ENCODE measurements at places on chromosomes 2 and 18.

GRCh38 chr18:67938660-67939059 lies 422.1 kb upstream of the DSEL start:
- no peak for DNase-seq

GRCh38 chr2:48586433-48586832 lies 31.2 kb upstream of the GTF2A1L start:
- no peak for DNase-seq

DNA sequence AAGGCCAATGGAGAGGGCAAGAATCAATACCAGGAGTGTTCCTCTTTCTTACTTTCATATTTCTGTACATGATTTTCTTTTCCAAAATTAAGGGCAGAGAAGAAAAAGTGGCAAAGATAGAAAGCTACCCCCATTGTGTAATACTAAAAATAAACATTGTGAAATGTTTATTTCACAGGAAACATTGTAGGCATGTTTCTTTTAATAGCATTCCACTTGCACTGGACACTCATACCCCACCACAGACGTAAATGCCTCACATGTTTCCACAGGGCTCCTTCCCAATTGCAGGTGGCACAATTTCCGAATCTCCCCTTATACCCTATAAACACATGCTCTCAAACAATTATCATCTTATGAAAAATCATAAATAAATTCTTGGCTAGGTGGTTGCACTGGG lies 645.1 kb upstream of the SETBP1 start:
- no peak for DNase-seq

DNA sequence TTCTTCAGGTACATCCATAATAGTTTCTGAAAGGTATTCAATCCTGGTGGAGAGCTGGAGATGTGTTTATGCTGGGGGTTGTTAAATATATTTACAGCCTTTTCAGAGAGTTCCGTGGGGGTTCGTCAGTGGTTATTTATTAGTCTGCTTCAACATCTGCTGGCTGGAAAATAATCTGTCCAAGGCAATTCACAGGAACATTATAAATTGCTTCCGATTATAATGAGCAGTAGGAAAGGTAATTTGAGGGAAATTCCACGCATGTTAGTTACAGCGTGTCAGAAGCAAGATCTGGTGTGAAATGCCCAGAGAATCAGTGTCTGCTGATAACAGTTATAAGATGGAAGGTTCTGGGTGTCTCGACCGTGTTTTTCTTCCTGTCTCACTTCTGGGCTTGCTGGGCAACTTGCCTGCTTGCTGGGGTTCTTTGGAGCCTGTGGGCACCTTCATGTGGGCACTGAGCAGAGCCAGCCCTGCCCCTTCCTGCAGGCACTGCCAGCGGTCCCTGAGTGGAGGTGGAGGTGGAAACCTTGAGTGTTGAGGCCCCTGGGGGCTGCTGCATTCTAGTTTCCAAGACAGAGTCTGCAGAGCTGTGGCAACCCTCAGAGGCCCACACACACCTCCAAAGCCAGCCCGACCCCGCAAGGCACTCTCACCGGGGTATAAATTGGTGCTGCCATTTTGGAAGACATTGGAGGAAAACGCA lies 185.7 kb downstream of the FAM210A start:
- no peak for DNase-seq

GRCh38 chr2:107812006-107812405 lies 14.7 kb upstream of the RGPD4 start:
- no peak for DNase-seq

DNA sequence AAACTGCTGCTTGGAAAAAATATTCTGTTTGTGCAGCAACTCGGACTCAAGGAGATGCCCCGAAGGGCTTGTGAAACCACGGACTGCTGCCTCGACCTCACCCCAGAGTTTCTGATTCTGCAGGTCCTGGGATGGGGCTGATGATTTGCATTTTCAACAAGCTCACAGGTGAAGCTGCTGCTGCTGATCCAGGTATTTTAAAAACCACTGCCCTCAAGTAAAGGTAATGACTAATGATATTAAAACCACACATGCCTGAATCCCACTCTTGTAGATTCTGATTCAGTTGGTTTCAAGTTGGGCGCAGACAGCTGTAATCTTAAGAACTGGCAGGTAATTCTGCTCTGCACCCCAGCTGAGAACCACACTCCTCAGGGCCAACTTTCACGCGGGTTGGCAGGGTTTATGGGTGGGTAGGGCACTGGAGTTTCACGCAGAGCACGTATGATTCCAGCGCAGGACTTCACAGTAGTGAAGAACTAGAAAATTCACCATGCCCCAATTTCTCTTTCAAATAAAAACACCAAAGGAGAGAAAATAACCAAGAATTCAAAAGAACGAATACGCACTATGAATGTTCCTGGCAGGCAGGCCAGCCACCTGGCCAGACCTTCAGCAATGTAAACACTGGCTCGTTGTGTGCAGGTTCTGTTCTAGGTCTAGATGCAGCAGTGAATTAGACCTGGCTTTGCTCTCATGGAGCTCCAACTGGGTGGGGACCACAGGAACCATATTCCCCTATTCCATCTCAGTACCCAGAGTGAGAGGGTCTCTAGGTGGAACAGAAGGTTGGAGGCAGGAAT lies 74.6 kb upstream of the ZFP36L2 start:
- DNase-seq: no peak

DNA sequence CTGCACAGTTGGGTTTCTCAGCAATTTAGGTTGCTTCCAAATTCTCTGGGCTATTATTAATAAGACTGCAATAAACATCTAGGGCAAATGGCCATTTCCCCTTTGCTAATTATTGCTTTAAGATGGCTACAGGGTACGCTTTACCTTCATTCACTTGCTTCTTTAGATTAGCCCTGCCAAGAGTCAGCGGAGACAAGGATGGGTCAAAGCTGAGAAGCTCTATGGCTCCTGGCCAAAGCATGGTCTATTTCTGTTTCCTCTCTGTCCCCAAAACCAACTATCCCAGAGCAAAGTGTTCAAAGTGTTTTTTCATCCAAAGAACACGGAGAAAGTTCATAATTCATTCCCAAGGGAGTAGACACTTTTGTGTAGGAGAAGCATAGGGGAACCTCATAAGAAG lies 75.2 kb upstream of the NFU1 start:
- no peak for DNase-seq

- no peak for DNase-seq
These were observed 64.3 kb upstream of the RBBP8 start for GRCh38 chr18:22868831-22869230.

DNA sequence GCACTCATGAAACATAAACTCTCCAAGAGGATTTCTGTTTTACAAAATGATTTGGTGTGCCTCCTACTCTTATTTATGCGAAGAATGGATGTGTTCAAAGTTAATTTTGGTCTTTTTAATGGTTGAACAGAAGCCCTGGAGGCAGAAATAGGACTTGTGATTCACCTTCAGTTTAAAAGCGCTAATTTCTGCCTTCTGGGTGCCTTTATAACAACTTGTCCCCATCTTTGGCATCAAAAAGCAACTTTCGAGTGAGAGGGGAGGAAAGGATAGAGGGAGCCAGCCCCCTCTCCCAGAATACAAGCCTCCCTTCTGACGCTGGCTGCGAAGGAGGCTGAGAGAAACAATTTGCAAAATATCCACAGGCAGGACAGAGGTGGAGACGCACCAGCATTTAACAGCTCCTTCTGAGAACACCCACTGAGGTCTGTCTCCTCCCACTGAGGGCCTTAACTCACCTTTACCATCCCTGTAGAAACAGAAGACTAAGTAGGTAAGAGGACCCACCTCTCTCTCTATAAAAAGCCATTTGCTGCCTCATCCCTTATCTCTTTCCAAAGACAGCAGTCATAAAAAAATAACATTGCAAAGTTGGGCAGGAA lies 24.3 kb upstream of the BCL11A start:
- no peak for DNase-seq

- no peak for DNase-seq
These were observed 58.5 kb downstream of the ROCK1 start for GRCh38 chr18:21053127-21053526.

DNA sequence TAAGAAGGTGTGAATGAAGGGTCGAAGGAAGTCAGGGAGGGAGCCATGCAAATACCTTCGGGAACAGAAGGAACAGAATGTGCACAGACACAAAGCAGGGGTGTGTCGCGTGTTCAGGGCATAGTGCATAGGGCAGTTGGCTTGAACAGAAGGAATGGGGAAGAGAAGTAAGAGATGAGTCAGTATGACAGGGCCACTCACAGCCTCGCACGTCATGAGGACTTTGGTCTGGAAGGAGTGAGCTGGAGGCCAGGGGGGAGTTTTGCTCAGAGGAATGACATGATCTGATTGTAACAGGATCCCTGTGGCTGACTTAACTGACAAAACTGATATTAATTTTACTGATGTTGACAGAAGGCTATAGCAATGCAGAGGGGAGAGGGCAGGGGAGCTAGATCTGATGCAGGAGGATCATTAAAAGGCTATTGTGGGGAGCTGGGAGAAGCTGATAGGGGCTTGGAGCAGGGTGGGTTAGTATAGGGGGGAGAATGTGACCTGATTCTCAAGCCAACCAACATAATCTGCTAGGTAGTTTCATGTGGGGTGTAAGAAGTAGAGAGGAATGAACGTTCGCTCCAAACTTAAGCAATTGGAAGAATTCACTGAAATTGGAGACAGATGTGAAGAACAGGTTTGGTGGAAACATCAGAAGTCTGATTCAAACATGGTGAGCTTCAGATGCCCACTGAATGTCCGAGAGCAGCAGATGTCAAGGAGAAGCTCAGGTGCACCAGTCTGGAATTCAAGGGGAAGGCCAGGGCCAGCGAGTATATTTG lies 60.4 kb upstream of the COPS8 start:
- DNase-seq: no peak

- DNase-seq: no peak
These were observed 92.7 kb downstream of the MRO start for GRCh38 chr18:50726960-50727589.

Data from hematopoietic multipotent progenitor cell treated with erythropoietin and hydrocortisone succinate and interleukin-3 and kit ligand, for 15 days (in vitro differentiated cells).